ENCODE measurements at places on chromosomes 7 and 10.
A peak's percentile ranks its signal among the peaks of the same experiment; 100 is the strongest.

DNA sequence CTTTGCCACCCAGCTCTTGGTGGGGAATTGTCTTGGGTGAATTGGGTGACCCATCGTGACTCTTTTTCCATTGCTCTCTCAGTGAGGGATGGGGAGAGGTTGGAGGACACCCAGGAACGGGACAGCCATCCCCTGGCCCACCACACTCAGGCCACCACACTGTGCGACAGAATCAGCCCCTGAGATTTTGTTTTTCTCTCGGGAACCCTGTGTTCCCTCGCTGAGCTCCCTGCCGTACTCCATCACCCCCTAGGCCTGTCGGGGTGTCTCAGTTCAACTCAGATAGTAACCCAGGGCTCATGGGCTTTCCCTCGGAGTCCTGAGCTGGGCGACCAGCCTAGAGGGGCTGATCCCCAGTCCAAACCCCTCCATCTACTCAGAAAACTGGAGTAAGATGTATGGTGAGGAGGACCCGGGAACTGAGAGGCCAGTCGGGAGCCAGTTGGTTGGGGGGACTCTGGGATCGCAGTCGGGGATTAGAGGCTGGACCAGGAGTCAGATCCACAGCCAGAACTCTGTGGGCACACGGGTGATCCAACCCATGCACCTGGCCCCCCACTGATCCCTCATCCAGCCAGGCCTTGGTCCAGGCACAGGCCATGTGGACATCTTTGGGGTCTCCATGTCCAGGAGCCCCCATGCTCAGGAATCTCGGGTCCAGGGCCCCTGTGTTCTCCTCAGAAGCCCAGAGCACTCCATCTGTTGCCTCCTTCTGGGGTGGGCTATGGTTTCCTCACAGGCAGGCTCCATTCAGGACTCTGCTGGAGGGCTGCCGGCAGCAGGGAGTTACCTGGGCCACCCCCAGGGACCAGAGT is 9.3 kb downstream of the CRYGN start:
- DNase-seq, result peak; percentile 52

DNA sequence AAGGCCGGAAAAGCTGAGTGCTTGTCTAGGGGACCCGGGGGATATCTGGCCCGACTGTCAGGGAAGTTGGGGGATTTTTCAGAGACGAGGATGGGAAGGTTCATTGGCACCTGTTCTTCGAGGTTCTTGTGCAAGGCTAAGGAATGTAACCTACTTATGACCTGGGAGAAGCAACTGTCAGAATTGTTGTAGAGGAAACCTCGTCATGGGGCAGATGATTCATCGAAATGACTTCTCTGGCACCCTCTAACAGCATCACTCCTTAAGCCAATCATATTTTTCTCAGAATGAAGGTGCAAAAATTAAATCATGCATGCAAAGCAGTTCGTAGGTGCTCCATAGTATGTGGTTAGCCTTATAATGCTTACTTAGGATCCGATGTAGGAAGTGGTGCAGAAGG is 58.6 kb downstream of the PLXDC2 start:
- DNase-seq, result no peak

DNA sequence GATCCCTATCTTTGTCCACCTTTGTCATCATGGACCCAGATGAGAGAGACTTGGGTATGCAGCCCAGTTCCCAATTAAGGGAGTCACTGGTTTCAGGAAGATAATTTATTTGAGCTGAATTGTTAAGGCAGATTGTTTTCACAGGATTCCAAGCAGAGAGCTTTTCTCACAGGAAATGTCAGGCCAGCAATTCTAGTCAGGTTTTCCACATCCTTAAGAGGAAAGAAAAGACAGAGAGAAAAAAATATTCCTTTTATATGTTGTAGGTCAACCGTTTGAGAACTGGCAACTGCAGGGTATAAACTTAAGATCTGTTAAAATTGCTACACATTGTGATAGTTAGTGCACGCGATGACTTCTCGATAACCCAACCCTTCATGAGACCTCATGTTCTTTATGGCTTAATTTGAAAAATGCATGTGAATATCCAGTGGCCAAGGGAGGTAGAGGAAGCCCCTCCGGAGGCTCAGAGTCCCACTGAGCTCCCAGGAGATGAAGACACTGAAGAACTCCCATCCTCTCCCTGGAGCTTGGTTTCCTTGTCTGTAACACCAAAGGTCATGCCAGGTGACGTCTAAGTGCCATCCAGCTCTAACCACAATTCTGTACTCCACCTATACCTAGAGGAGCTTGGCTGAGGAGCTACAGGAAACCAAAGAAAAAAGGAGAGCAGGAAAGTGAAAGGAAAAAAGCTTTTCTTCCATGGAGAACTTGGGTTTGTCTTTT is 45.6 kb downstream of the MINDY4 start:
- no peak for DNase-seq

GRCh38 chr7:158076656-158077055 is 511.0 kb downstream of the PTPRN2 start:
- peak; percentile 70 for DNase-seq

DNA sequence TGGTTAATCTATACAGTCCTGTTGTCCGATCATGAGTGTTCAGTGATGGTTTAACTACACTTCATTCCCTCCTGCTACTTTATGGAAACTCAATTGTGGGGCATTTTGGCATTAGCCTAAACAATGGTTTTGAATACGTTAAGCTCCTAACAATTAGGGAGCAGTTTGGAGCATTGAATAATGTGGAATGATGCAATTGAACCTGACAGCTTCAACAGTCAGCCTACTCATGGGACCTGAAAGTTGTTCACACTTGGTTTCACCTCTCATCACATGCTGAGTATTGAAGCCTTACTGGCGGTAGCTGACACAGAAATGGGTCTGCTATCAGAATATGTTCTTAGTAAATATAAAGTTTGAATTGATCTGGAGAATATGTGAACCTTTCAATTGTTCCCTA is 186.1 kb downstream of the MLLT10 start:
- DNase-seq, result no peak

DNA sequence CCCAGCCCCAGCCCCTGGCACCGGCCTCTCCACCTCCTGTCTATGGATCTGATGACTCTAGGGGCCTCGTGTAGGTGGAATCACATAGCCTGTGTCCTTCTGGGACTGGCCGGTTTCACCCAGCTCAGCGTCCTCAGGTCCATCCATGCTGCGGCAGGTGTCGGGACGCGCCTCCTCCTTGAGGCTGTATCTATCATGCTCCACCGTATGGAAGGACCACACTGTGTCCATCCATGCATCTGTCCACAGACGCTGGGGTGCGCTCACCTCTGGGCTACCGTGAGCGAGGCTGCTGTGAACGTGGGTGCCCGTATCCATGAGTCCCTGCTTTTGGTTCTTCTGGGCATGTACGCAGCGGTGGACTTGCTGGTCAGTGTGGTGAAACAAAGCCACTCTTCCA is 281.1 kb downstream of the MAD1L1 start:
- DNase-seq, result peak; percentile 64

DNA sequence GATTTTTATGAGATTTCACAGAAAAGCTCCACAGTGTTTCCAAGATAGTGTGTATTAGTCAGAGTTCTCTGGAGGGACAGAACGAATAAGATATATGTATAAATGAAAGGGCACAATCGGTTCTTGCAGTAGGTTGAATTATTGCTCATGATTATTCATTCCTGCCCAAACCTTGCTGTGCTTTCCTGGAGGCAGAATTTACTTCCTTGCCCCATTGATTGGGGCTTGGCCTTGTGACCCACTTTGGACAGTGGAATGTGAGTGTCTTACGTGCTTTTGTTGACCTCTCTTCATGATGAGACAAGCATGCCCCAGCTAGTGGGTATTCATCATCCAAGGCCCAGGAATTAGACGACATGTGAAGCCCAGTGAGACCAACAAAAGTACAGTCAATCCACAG is 53.0 kb upstream of the ABCB5 start:
- DNase-seq, result no peak

DNA sequence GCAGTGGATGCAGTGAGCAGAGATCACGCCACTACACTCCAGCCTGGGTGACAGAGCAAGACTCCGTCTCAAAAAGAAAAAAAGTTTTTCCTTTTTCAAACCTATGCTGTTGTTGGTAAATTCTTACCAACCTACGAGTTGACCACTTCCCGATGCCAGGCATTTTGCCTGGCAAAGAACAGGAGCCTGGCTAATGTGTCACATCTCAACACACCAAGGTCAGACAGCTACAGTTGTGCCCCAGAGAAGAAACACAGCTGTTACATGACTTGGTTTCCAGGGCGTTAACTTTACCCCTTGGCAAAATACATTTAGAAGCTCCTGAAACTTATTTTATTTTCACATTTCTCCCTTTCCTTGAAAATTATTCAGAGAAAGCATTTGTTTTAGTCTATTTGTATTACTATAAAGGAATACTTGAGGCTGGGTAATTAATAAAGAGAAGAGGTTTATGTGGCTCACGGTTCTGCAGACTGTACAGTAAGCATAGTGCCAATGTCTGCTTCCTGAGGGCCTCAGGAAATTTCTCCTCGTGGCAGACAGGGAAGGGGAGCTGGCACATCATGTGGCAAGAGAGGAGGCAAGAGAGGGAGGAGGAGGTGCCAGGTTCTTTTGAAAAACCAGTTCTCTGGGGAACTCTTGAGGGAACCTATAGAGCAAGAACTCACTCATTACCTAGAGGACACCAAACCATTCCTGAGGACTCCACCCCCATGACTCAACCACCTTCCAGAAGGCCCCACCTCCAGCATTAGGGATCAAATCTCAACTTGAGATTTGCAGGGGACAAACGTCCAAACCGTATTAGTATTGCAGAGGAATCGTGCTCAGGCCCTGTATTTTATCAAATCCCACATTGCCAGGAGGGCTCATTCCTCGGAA is 83.3 kb downstream of the PAXIP1 start:
- DNase-seq, result peak; percentile 21

- no peak for DNase-seq
These were observed 103.1 kb downstream of the SLC16A9 start for GRCh38 chr10:59606551-59606961.

- no peak for DNase-seq
These were observed 1.5 kb downstream of the MKLN1 start for GRCh38 chr7:131329176-131329570.

DNA sequence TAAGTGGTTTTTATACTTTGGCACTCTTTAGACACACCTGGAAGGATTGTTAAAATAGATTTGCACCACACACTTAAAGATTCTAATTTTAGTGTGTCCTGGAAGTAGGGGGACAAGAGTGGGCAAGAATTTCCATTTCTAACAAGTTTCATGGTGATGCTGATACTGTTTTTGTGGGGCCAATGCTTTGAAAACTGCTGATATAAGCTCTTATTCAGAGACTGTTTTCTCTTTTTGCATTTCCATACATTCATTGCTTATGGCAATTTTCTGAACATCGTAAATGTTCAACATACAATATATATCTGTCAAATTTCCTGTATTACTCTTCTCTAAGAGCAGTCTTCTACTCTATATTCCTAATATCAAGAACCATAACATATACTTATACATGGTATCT is 79.0 kb downstream of the TFEC start:
- DNase-seq, result no peak

GRCh38 chr10:50431133-50431532 is 179.8 kb upstream of the ASAH2 start:
- no peak for DNase-seq

GRCh38 chr7:85133560-85133959 is 53.3 kb downstream of the SEMA3D start:
- DNase-seq, result no peak

- DNase-seq, result no peak
These were observed 206.6 kb downstream of the LSM5 start for GRCh38 chr7:32283546-32283945.

GRCh38 chr10:116132780-116133399 is 140.1 kb downstream of the GFRA1 start:
- no peak for DNase-seq

GRCh38 chr7:149431486-149432120 is 29.3 kb downstream of the ZNF777 start:
- no peak for DNase-seq

- peak; percentile 95 for DNase-seq
These were observed at the start of gene ZNF777 for GRCh38 chr7:149460493-149461277. TSS of gene ZNF777 (minus strand) at chr7:149461062. CDS start at chr7:149456022, 5,040 bp downstream.

DNA sequence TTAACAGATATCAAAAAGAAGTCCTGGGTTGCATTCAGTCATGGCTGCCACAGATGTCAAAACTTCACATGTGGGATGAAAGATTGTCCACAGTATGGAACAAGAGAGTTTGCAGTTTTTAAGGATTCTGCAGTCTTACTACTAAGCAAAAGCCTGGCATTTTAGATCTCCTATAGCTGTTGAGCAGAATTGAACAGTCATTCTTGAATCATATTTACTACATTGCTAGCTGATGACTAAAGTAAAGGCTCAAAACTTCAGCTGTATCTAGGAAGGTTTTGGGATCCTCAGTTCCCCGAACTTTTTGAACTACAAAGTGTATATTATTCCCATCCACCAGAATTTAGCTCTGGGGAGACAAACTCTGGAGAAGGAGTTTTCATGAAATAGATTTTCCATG is 31.0 kb downstream of the BET1 start:
- no peak for DNase-seq

DNA sequence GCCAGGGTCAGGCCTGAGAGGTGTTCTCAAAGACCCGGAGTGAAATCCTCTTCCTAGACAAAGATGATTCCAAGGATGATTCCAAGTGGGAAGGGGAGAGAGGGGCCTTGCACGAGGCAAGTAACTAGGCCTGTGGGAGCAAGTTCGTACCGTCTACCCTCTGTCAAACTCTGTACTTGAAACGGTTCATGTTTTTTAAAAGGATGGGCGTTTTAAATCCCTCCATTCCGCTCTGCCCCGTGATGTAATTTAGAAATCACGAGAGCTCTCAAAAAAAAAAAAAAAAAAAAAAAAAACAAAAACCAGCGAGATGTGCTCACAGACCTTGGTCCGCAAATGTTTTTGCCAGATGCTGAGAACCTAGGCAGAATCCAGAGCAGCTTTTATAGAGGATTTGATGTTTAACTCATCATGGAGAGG is 114.7 kb upstream of the CARD11 start:
- no peak for DNase-seq

DNA sequence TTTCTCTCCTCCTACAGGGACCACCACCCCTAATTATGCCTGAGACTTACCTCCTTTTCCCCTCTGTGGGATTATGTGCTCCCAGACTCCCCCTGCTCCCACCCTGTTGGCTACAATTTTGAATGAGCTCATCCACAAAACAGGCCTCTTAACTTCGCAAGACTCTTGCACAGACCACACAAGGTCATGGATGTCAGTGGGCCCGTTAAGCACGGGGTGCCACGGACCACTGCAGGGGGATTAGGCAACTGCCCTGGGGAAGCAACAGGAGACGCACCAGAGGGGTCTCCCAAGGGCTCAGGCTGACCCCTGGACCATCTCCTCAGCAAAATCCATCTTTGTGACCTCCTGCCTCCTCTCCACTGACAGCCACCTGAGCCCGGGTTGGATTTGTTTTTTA is 42.1 kb upstream of the COL13A1 start:
- no peak for DNase-seq
